ENCODE measurements at places on chromosomes 11 and 22. TPM values are rescaled to one million over a fixed set of nuclear protein-coding genes. Genes with fewer than 3 reads are reported as not detected.
A peak's percentile ranks its signal among the peaks of the same experiment; 100 is the strongest.

TMEM132A gene
- 69.4 TPM for total RNA-seq

OR52E4 gene
- not detected for total RNA-seq

OR52A1 gene
- not detected for total RNA-seq

TMEM80 gene
- 23.6 TPM for total RNA-seq

BATF2 gene
- total RNA-seq, result 3.1 TPM

BDNF gene
- total RNA-seq, result 11.9 TPM

C22orf42 gene
- not detected for total RNA-seq

SLC15A3 gene
- 0.32 TPM for total RNA-seq

HDAC10 gene
- total RNA-seq, result 13.6 TPM

GRCh38 chr11:61472282-61472681 is 36.3 kb upstream of the LRRC10B start:
- DNase-seq, result no peak

- no peak for DNase-seq
Observed at GRCh38 chr11:126354631-126355323, 709 bp upstream of the ST3GAL4 start.

- DNase-seq, result no peak
Observed at GRCh38 chr11:8763070-8763685, 80.6 kb downstream of the RPL27A start.

DNA sequence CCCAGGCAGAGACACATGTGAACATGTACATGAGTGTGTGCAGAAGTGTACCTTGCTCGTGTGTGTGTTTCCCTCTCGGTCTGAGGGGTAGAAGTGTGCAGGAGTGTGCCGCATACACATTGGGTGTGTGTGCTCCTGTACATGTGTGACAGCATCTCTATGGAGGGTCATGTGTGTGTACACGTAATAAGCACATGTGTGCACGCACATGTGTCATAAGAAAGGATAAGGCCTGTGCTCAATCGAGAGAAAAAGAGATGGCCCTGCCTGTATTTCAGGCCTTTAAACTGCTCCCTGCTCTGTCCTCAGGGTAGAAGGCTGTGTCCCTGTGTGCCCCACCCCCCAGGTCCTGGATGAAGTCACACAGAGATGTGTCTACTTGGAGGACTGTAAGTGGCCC is 61.8 kb downstream of the OTOG start:
- no peak for DNase-seq

DNA sequence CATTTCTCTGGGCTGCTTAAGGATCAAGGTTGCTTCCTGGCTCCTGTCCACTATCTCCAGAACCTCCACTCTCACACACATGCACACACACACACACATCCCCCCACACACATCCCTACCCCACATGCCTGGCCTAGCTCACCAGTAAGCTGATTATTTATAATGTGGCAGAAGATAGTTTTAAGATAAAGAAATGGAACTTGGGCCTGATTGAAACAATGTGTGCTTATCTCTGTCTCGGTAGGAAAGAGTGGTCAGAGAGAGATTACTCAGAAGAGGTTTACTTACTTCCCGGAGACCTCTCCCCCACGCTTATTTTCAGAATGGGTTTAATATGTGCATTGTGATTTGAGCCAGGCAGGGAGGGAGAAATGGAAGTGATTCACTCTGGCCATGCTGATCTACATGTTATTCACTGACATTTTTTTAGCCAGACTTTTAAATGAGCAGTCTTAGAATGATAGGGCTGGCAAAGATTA is 422.4 kb downstream of the TENM4 start:
- DNase-seq, result peak; percentile 90

- DNase-seq, result peak; percentile 96
Observed at GRCh38 chr11:124900464-124900863, 2.8 kb upstream of the ROBO4 start.

GRCh38 chr11:41306431-41306830 is 153.0 kb downstream of the LRRC4C start:
- peak; percentile 47 for DNase-seq

- DNase-seq, result peak; percentile 60
Observed at GRCh38 chr22:27252282-27253049, 549.1 kb downstream of the MN1 start.

DNA sequence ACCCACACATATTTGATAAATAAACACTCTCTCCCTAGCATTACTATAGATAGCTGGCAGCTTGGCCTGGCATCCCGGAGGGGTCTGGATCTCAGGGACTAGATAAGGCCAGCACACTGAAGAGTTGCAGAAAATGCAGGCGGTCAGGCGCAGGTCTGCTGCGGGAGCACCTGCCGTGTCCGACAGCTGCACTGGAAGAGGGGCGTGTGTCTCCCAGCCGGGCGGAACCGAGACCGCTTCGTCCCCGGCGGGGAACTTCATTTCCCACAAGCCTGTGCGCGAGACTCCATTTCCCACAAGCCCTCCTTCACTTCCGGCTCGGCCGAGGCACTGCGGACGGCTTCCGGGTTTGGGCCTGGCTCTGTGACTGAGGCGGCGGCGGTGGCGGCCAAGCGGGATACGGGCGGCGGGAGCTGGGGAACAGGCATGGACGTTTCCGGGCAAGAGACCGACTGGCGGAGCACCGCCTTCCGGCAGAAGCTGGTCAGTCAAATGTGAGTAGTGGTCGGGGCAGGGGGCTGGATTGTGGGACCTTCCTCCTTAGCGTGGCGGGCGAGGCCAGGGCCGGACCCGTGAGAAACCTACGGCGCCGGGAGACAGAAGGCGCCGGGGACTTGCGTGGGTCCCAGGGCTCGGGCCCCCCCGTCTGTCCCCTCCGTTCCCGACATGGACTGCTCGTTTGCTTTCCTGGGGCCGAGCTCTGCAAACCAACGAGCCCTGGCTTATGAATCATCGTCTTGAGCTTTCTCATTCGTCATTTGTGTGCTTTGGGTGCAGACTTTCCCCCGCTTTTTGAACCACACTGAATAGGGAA is at the start of gene MED15:
TSS of gene MED15 (plus strand) at position 358 of the 814 bp plus-strand sequence. CDS start at position 427, 69 bp downstream.
- peak; percentile 87 for DNase-seq

- DNase-seq, result no peak
Observed at GRCh38 chr11:115124786-115125185, 379.4 kb downstream of the CADM1 start.

- DNase-seq, result no peak
Observed at GRCh38 chr11:117520201-117520600, 192.5 kb downstream of the CEP164 start.

DNA sequence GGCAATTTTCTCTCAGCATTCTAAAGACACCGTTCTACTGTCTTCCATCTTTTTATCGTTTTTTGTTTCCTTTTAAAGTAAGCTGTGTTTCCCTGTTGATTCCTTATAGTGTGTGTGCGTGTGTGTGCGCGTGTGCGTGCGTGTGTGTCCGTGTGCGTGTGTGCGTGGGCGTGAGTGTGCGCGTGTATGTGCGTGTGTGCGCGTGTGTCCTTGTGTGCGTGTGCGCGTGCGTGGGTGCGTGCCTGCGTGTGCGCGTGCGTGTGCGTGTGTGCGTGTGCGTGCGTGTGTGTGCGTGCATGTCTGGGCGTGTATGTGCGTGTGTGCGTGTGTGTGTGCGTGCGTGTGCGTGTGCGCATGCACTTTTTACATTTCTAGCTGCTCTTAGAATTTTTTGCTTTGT is 1033.7 kb downstream of the BRD1 start:
- DNase-seq, result no peak

DNA sequence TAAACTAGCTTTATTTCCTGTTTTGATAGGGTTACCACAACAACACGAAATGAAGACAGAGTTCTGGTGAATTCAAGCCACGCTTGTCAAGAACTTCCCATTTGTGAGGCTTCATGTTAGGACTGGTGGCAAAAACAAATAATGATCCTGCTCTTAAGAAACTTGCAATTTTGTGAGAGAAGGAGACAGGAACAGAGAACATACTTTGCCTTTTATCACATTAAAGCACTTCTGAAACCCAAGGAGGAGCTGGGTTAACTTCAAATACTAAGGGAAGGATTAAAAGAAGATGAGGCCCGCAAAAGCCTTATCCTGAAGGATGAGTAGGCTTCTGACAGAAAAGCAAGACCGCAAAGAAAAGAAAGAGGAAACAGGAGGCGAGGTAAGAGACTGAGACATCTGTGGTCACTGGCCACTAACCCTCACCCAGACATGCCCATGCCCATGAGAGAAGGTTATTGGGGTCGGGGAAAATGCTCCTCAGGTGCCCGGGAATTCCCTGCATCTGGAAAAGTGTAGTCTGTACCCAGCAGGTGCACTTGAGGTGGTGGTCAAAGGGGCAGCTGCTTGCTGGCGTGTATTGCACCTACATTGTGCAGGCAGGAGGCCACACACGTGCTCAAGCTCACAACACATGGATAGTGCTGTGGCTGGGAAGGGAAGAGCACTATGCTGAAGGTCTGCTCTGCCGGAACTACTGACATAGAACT is 50.5 kb downstream of the MAPK1 start:
- DNase-seq, result peak; percentile 90

DNA sequence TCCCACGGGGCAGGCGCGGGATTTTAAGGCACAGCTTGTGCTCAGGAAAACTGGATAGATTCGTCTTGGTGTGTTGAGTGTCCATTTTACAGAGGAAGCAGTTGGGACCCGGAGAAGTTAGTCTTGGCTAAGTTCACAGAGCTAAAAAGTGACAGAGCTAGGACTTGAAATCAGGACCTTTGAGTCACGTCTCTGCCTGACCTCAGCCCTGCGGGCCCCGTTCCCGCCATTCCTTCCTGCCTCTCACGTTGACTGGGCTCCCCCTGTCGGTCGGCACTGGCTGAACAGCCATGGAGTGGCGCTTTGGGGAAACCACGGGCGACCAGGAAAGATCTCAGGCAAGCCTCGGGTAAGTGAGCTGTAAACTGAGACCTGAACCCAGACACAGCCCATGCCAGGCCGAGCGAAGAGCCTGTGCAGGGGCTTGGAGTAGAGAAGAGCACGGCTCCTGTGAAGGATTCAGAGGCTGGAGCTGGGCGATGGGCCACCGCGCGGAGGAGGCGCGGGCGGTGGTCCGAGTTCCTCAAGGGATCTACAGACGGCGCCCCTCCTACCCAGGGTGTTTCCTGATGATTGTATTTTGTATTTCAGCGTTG is 54.1 kb downstream of the WNT11 start:
- peak; percentile 72 for DNase-seq

GRCh38 chr11:69721745-69722144 is 17.9 kb upstream of the FGF19 start:
- peak; percentile 24 for DNase-seq

- DNase-seq, result peak; percentile 97
Observed at GRCh38 chr11:130631119-130631518, 182.7 kb downstream of the ADAMTS15 start.
